ENCODE measurements at places on chromosomes 7 and 10.
A peak's percentile ranks its signal among the peaks of the same experiment; 100 is the strongest.

DNA sequence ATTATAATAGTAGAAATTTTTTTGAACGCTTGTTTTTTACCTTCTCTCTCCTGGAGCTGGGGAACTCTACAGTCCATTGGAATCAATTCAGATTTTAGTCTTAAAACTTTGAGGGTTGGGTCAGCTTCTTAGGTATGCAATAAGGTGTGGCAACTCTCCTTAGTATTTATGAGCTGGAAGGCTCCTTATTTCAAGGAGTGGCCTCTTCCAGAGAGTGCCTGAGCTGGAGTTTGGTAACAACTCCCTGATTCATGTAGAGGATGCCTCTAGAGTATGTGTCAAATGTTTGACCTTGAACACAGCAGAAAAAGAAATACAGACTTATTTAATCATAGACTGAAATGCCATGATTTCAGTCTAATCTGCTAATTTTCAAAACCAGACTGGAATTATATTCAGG, 11.1 kb downstream of the CDK14 start:
- DNase-seq = no peak

DNA sequence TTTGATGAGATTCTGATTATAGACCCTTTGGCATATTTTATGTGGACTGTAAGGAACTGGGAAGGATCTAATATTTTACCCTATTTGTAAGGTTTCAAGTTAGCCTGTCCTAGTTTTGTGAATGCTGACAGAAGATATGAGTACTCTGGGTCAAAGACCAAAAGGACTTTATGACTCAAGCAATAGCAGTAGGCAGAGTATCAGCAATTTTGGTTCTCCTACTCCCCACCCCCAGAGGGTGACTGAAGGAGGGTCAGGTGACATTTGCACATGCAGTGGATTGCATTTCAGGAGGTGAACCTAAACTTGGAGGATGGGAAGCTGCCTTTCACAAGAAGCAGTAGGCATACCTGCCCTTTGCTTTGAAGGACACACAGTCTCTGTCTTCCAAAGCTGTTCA, 84.0 kb upstream of the KLF6 start:
- DNase-seq = peak; percentile 72

- DNase-seq = no peak
These were observed 123.2 kb upstream of the PARD3 start for GRCh38 chr10:34938399-34938670.

DNA sequence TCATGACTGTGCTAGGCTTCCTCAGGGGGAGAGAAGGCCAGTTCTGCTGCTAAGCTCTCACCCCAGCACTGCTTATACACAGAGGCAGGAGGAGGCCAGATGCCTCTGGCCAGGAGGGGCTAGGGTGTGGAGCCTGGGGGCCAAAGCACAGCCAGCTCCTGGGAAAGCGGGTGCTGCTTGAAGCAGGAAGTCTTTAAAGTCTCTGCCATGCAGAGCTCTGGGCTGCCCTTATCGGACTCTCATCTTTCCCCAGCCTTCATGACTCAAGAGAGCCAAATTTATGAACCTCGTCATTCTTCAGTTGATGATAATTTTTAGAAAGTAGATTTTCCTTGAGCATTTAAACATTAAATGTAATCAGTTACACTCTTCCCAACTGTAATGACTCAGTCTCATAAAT, 11.2 kb upstream of the TSPAN14 start:
- no peak for DNase-seq

- DNase-seq = no peak
These were observed 51.2 kb upstream of the LBX1 start for GRCh38 chr10:101280511-101280910.

DNA sequence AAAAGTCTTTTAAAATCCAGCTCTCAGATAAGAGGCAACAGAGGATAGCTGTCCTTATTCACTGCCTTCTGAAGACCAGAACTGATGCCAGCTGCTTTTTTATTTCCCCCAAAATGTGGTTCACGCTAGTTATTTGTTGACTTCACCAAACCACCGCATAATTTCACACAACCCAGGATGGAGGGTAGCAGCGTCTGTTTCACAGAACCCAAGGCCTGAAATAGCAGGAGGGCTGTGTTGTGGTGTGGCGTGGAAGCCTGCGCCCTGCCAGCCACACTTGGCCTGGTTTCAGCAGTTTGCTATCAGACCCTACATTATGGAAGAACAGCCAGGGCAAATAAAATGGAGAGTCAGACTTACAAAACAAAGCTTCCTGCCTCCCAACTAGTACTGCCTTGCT, 155.4 kb downstream of the DYNC1I1 start:
- no peak for DNase-seq

GRCh38 chr10:121452581-121452980, 145.7 kb downstream of the FGFR2 start:
- DNase-seq = no peak

GRCh38 chr10:62761115-62761514, 43.4 kb upstream of the ADO start:
- DNase-seq = no peak

- DNase-seq = peak; percentile 90
These were observed 105.8 kb downstream of the ELMO1 start for GRCh38 chr7:37342688-37343471.

DNA sequence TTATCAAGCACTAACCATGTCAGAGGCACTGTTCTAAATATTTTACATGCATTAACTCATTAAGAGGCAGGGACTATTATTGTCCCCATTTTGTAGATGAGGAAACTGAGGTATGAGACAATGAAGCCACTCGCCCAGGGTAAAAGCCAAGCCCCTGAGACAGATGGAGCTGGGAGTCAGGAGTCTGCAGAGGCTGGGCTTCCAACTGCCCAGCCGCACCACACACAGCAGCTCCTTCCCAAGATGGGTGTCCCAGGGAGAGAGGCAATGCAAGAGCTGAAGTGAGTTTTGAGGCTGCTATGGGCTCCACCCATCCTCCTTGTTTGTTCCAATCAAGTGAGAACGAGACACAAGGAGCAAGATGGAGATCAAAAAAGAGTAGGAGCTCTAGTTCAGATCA, 244.2 kb downstream of the KCNMA1 start:
- no peak for DNase-seq

GRCh38 chr7:37341033-37341630, 107.5 kb downstream of the ELMO1 start:
- DNase-seq = peak; percentile 84

DNA sequence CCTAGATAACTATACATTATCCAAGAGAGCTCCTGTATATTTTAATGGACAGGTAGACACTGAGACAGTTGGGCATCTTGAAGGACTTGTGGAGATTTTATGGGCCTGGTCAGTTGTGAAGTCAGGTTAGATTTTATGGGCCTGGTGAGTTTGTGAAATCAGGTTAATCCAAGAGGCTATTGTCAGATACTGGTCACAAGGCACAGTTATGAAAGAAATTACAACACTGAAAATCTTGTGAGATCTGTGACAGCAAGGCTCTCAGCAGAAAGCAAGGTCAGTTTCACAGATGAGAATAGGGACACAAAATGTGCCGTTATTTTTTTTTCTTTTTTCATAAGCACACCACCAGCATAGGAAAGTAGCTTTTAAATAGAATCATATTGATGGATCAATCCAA, 167.6 kb downstream of the VTI1A start:
- DNase-seq = no peak

GRCh38 chr7:27688056-27688455, 25.4 kb upstream of the HIBADH start:
- no peak for DNase-seq

DNA sequence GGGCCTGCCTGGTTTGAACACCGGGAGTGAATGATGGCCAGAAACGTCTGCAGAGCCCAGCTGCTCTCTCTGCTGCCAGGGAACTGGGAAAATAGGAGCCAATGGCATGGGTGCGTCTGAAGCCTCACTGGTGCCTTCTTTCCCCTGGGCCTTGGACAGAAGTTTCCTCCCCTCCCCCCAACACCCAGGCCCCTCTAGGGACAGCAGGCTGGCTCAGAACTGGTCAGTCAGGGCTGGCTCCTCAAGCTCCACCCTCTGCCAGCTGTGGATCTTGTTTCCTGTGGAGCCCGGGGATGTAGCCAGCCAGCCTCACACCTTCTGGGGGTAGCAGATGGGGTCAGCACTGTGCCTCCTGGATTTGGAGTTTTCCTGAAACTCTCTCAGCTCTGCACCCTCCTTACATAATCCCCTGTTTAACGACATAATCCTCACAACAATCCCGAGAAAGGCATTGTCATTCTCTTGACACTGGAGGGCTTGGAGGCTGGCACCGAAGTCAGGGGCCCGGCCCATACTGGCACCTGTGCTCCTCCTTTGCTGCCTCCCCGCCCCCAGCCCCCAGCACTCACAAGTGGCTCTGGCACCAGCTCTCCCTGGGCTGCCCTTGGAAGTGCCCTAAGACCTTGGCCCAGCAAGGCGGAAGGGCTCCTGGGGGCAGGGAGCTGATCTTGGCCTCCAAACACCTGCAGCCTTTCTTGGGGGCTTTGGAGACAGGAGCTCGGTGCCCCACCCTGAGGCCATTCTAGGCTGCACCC, 5.7 kb downstream of the LDB3 start:
- DNase-seq = no peak

- no peak for DNase-seq
These were observed at the start of gene CNTNAP2 for GRCh38 chr7:146116521-146117222. Gene CNTNAP2, plus strand, starts transcription at chr7:146116801. Its CDS starts 76 bp downstream, at chr7:146116877.

DNA sequence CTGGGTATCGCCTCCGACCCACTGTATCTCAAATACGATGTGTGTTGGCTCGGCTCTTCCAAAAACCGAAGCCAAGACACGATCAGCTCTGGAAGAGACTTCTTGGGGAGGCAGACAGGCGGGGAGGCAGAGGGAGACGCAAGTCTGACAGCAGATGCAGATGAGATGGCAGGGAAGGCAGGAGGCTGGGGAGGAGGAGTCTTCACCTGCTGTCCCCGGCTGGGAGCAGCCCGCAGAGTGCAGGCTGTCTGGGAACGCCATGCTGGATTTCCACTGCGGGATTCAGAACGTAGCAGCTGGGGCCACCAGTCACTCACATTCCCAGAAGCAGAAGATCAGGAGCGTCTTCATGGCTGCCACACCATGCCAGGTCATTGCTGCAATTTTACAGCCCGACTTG, 29.4 kb downstream of the CTBP2 start:
- no peak for DNase-seq

- DNase-seq = peak; percentile 5
These were observed 21.9 kb upstream of the KCNK18 start for GRCh38 chr10:117175215-117175900.

DNA sequence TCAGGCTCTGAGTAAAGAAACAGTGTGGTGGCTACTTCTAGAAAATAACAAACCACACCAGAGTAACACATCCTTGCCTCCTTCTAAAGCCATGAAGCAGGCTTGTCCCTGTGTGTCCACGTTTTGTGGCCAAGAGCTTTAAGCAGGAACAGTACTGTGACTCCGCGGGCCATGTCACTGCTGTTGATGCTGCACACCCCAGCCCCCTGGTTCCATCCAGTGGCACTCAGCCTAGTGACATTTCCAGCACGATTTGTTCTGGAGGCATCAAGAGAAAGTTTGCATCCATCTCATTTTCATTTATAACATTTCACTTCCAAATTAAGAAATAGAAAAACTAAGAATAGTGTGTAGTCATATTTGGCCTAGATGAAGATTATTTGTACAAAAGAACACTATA, 211.3 kb downstream of the PAXIP1 start:
- no peak for DNase-seq

- no peak for DNase-seq
These were observed 89.4 kb downstream of the C10orf90 start for GRCh38 chr10:126580873-126581647.

GRCh38 chr10:43202224-43202656, 64.0 kb downstream of the CSGALNACT2 start:
- DNase-seq = peak; percentile 71

DNA sequence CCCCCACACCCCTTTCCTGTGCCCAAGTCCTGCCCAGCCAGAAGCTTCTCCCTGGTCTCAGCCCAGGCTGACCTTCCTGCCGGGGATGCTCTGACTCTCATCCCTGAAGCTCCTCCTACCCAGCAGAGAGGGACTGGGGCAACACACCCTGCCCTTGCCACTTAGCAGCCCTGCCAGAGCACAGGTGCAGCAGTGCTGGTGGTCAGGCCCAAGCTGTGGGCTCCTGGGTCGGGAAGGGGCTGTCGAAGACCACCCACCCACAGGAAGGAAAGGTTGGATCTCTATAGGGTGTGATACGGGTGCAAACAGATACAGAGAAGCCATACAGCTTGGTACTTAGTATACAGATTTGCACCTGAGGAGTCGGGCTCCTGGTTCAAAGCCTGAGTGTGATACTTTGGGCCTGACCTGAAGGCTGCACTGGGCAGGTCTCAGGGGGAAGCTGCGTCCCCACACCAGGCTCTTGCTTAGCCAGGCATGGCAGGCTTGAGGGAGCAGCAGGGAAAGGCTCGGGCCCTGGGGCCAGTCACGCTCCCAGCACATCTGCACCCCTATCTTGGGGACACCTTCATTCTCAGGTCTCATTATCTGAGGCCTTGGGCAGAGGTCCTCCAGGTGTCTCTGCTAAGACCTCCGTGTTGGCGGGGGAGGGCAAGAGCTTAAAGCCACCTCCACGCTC, 47.3 kb downstream of the TCERG1L start:
- DNase-seq = no peak

DNA sequence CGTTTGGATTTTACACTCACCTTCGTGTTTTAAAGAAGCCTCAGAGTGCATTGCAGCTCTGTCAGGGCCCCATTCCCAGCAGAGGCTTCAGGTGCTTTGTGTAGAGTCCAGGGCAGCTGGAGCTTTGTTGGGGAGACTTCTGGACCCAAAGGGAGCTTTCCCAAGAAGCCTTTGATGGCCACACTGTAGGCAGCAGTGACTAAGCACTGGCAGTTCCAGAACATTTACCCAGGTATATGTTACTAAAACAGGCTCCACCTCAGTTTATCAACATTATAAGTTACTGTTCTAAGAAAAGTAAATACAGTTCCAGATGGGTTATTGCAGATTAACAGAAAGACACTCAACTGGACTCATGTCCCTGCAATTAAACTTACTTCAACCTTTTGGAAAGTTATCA, 66.8 kb downstream of the LANCL2 start:
- DNase-seq = no peak

DNA sequence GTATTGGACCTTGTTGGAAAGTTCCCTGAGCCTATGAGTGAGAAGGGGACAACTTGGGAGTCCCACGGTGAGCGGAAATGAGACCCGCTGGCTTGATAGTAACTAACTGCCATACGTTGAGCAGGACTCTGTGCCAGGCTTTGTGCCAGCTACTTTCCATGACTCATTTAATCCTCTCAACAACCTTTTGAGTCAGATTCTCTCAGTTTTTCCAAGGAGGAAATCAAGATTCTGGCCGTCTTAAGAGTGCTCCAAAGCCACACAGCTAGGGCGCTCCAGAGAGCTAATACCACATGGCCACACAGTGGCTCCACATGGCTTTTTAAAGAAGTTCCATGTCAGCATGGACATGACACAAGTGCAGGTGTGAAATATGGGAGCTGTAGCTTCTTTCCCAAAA, 55.7 kb downstream of the NOD1 start:
- DNase-seq = no peak

DNA sequence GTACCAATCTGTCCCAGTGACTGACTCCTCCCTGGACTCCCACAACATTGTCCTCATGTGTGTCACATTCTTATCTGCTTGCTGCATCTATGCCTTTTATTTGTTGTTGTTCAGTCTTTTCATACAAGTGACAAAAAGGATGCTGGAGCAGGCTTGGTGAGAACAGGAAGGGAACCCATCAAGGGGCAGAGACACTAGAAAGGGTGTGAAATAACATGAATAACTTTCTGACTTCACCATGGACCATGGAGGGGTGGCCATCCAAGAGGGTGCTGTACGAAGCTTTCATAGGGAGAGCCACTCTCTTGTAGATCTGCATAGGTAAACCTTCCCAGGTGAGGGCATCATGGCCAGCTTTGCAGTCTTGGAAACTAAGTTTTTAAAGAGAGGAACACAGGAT, 14.5 kb downstream of the GIMAP8 start:
- DNase-seq = no peak

All from activated CD4-positive, alpha-beta T cell treated with anti-CD3 and anti-CD28 coated beads, Interleukin-2, amount 50 U/mL, for 16 hours (primary cell).